ENCODE measurements at places on chromosomes 4 and X. TPM values are rescaled to one million over a fixed set of nuclear protein-coding genes. Genes with fewer than 3 reads are reported as not detected.

NAT8L gene
- total RNA-seq: 0.26 TPM

GRCh38 chrX:23854122-23854521 lies 53.6 kb downstream of the APOO start:
- peak; percentile 30 for DNase-seq
- H3K36me3 ChIP-seq: no peaks in the 10 kb centered on the region
- H3K4me3 ChIP-seq: no peak overlapping the region
- no peaks in the 10 kb centered on the region for H3K27me3 ChIP-seq
- no peaks in the 10 kb centered on the region for H3K4me1 ChIP-seq

DNA sequence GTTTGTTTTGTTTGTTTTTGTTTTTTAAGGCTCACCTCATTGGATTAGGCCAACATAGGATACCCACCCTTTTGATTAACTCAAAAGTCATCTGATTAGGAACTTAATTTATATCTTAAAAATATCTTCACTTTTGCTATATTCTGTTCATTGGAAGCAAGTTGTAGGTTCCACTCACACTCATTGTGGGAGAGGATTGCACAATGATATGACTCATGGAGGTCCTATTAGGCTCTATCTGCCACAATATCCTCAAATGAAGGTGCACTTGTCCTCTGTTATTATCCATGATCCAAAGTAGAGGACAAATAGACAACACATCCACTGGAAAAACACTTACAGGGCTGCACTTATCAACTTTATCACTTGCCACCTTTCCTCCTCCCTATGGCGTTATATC lies 60.5 kb upstream of the ADAMTS3 start:
- no peak overlapping the region for H3K4me3 ChIP-seq
- peak; percentile 3 for DNase-seq
- no peaks in the 10 kb centered on the region for H3K4me1 ChIP-seq

EMCN gene
- not detected for total RNA-seq

- no peak for DNase-seq
- H3K27ac ChIP-seq: no peak overlapping the region
- no peak overlapping the region for H3K4me3 ChIP-seq
- no peaks in the 10 kb centered on the region for H3K36me3 ChIP-seq
These were observed 500 bp downstream of the CDX4 start for GRCh38 chrX:73447311-73447794.

- H3K4me3 ChIP-seq: no peak overlapping the region
- DNase-seq: peak; percentile 79
- no peaks in the 10 kb centered on the region for H3K4me1 ChIP-seq
- no peaks in the 10 kb centered on the region for H3K27me3 ChIP-seq
These were observed 8.9 kb downstream of the KDR start for GRCh38 chr4:55116450-55116849.

KLF8 gene
- 1.0 TPM for total RNA-seq

- H3K4me3 ChIP-seq: no peak overlapping the region
- H3K27me3 ChIP-seq: no peaks in the 10 kb centered on the region
- H3K4me1 ChIP-seq: no peaks in the 10 kb centered on the region
- no peak overlapping the region for H3K27ac ChIP-seq
These were observed 59.9 kb downstream of the CHIC2 start for GRCh38 chr4:54004463-54004862.

STPG2 gene
- under 0.01 TPM for total RNA-seq

GRCh38 chr4:127284236-127284635 lies 348.5 kb upstream of the INTU start:
- no peak overlapping the region for H3K27ac ChIP-seq
- H3K4me3 ChIP-seq: no peak overlapping the region
- no peaks in the 10 kb centered on the region for H3K27me3 ChIP-seq
- H3K4me1 ChIP-seq: no peaks in the 10 kb centered on the region
- no peaks in the 10 kb centered on the region for H3K36me3 ChIP-seq

RASGEF1B gene
- 0.51 TPM for total RNA-seq

DNA sequence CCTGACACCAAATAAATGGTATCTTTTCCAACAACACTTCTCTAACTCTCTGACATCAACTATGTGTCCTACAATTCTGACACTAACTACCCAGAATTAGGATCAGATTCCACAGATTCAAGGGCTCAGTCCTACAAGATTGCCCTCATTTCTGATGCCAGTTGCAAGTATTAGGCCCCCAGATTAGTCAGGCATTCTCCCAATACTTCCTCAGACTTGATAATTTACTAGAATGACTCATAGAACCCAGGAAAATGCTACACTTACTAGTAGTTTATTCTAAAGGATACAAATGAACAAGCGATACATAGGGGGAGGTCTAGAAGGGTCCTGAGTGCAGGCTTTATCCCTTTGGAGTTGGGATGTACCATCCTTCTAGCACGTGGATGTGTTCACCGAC lies 8.5 kb downstream of the TIGD2 start:
- H3K27me3 ChIP-seq: no peaks in the 10 kb centered on the region
- no peaks in the 10 kb centered on the region for H3K36me3 ChIP-seq
- no peak overlapping the region for H3K27ac ChIP-seq
- H3K4me1 ChIP-seq: no peaks in the 10 kb centered on the region

SORBS2 gene
- total RNA-seq: 0.26 TPM

H2BW2 gene
- not detected for total RNA-seq

CT45A3 gene
- total RNA-seq: not detected

DNA sequence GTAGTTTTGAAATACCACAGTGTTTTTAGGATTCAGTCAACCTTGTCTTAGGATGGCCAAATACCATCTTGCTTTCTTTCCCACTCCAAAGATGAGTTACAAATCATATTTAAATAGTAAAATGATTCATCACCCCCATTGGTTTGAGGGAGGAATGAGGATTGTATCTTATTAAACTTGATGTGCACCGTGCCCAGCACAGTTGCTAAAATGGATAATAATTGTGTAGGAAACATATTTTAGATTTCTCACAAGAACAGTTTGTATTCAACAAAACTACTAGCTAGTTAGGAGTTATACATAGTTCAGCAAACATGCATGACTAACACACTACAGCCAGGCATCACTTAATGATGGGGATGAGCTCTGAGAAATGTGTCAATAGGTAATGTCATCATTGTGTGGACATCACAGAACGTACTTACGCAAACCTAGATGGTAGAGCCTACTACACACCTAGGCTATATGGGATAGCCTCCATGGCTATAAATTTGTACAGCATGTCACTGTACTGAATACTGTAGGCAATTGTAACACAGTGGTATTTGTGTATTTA lies 245.4 kb downstream of the FBXW7 start:
- no peaks in the 10 kb centered on the region for H3K27me3 ChIP-seq
- H3K4me3 ChIP-seq: no peak overlapping the region
- no peak overlapping the region for H3K27ac ChIP-seq

GRCh38 chr4:78343682-78344081 lies 207.9 kb upstream of the ANXA3 start:
- no peak overlapping the region for H3K4me3 ChIP-seq
- H3K27ac ChIP-seq: no peak overlapping the region
- DNase-seq: no peak
- H3K27me3 ChIP-seq: peaks cover 2% of the 10 kb centered on the region
- H3K36me3 ChIP-seq: no peaks in the 10 kb centered on the region
- no peaks in the 10 kb centered on the region for H3K4me1 ChIP-seq

CABS1 gene
- not detected for total RNA-seq

USP51 gene
- 1.3 TPM for total RNA-seq

DNA sequence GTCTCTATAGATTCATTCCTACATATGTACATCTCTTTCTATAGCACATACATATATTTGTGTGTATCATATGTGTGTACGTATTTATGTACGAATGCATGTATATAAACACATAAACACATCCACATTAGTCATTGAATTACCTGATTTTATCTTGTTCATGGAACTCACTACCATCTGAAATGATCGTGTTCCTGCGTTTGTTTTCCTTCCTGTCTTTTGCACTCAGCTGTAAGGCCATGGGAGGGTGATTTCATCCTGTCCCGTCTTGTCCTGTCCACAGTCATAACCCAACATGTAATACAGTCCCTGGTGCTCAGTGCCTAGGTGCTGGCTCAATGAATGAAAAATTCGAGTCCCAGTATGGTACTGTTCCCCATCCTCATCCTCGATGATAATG lies 191.8 kb upstream of the PSAPL1 start:
- no peak for DNase-seq
- H3K36me3 ChIP-seq: no peaks in the 10 kb centered on the region
- H3K27ac ChIP-seq: no peak overlapping the region
- no peaks in the 10 kb centered on the region for H3K27me3 ChIP-seq
- H3K4me3 ChIP-seq: no peak overlapping the region
- peaks cover 5% of the 10 kb centered on the region for H3K4me1 ChIP-seq

KIT gene
- 0.50 TPM for total RNA-seq

PNCK gene
- total RNA-seq: 0.26 TPM

TIGD2 gene
- 11.0 TPM for total RNA-seq

RPS6KA6 gene
- 3.3 TPM for total RNA-seq

GRCh38 chr4:91427171-91427570 lies 876.6 kb upstream of the GRID2 start:
- H3K4me3 ChIP-seq: no peak overlapping the region
- no peak overlapping the region for H3K27ac ChIP-seq

GAGE12F gene
- not detected for total RNA-seq

DNA sequence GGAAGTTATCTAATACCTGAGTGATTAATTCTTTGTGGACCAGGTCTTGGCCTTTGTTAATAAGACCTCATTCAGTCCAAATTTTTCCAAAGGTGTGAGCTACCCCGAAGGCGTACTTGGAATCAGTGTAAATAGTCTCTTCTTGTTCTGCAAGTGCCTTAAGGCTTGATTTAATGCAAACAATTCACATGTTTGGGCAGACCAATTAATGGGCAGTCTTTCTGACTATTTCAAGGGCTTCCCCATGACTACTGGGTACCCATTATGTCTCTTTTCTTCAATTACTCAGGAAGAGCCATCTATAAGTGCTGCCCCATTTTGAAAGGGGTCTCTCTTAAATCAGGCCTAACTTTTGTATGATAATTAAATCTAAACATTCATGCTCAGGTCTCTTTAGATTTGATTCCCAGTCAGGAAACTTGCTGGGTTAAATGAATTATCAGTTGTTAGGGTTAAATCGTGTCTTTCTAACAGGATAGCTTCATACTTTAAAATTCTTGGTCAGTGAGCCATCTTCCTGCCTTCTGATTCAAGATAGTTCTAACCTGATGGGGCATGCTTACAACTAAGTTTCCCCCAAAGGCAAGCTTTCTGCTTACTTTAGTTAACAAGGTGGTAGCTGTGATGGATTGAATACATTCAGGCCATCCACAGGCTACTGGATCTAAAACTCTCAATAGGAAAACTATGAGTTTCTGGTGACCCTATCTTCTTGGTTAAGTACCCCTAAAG lies 179.6 kb downstream of the CCNG2 start:
- H3K36me3 ChIP-seq: no peaks in the 10 kb centered on the region
- no peaks in the 10 kb centered on the region for H3K4me1 ChIP-seq
- no peaks in the 10 kb centered on the region for H3K27me3 ChIP-seq
- H3K4me3 ChIP-seq: no peak overlapping the region

DNA sequence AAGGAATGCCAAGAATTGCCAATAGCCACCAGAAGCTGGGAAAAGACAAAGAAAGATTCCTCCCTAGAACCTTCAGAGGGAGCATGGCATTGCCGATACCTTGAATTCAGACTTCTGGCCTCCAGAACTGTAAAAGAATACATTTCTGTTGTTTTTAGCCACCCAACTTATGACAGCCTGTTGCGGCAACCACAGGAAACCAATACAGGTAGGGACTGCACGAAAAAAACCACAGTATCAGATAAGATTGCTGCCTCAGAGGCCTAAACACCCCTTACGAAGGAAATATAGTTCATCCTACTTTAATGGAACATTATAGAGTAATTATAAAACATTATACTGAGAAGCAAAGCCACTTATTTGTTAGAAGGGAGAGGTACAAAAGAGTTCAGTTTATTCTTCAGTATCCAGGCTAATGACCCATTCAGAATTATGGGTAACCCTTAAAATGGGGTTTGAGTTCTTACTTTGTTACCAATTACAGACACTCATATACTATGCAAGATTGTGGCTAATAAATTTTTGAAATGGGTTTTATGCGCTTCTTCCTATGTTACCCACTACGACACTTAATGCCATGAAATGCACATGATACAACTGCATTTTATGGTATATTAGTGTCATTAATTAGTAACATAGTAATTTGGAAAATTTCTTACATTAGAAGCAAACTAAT lies 37.4 kb upstream of the SMIM10L2A start:
- H3K27me3 ChIP-seq: no peaks in the 10 kb centered on the region
- DNase-seq: no peak
- H3K4me3 ChIP-seq: no peak overlapping the region
- H3K27ac ChIP-seq: no peak overlapping the region

GRCh38 chr4:76585897-76586360 lies 150.9 kb downstream of the SHROOM3 start:
- no peaks in the 10 kb centered on the region for H3K36me3 ChIP-seq
- no peaks in the 10 kb centered on the region for H3K27me3 ChIP-seq
- no peak overlapping the region for H3K4me3 ChIP-seq
- H3K4me1 ChIP-seq: peaks cover 10% of the 10 kb centered on the region

DNA sequence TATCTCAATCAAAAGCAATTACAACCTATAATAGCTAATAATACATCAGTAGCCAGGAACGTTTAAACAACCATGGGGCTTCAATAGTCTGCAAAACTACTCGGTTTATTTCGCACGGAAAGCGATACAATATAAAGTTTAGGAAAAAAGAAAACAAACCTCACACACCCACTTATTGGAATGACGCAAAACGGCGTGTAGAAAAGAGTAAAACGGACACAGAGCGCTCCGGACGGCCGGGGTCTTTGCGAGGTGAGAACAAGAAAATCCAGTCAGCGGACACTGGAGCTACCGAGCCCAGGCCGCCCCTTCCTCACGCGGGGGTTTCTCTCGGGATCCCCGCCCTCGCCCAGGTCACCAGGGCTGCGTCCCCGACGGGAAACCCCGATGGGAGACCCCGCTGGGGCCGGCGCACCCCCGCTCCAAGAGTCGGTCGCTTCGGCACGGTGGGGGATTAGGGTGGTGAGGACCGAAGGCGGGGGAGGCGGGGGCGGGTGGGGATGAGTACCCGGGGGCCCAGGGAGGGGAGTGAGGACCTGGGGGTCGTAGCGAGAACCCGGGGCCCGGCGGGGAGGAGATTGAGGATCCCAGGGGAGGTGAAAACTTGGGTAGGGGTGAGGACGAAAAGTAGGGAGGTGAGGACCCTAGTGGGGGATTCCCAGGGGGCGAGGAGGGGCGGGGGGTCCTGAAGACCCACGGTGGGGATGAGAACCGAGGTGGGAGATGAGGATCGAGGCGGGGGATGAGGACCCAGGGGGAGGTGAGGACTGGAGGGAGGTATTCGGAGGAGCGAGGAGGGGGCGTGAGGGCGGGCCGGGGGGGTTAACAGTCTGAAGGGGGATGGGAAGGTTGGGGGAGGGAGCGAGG lies 737 bp downstream of the NELFA start:
- H3K27ac ChIP-seq: peak overlapping the region; percentile 96
- no peaks in the 10 kb centered on the region for H3K27me3 ChIP-seq
- H3K4me3 ChIP-seq: peak overlapping the region; percentile 81
- H3K36me3 ChIP-seq: peaks cover 2% of the 10 kb centered on the region

DNA sequence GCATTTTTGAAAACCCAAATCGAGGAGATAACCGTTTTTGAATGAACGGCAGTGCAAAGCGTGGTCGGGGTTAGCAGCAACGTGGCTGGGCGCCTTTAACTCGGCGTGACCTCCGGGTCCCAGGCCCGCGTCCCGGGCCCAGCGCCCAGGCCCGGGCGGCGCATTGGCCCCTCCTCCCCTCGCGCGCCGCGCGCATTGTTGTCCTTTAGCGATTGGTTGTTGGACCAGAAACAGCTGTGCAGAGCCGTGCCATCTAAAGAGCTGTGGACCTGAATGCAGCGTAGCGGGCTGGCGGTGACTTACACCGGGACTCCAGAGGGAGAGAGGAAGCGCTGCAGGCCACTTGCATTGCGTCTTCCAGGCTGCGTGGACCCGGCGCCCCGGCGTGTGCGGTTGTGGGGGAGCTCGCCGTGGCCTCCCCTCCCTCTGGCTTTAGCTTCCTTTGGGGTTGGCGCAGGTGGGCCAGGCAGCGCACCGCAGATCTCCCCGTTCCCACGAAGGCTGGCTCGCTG lies at the start of gene STOX2:
STOX2 (plus strand) TSS at position 227 of the 512 bp plus-strand sequence. CDS start 1,484 bp downstream, outside the sequence.
- DNase-seq: peak; percentile 57
- H3K27me3 ChIP-seq: peaks cover 17% of the 10 kb centered on the region
- no peaks in the 10 kb centered on the region for H3K36me3 ChIP-seq

Measured in fibroblast of lung (primary cell).